ENCODE measurements at places on chromosomes 2 and 18. TPM values are rescaled to one million over a fixed set of nuclear protein-coding genes. Genes with fewer than 3 reads are reported as not detected.

- no peak for DNase-seq
Measured at GRCh38 chr2:235537186-235537585, 43.3 kb downstream of the AGAP1 start.

DNA sequence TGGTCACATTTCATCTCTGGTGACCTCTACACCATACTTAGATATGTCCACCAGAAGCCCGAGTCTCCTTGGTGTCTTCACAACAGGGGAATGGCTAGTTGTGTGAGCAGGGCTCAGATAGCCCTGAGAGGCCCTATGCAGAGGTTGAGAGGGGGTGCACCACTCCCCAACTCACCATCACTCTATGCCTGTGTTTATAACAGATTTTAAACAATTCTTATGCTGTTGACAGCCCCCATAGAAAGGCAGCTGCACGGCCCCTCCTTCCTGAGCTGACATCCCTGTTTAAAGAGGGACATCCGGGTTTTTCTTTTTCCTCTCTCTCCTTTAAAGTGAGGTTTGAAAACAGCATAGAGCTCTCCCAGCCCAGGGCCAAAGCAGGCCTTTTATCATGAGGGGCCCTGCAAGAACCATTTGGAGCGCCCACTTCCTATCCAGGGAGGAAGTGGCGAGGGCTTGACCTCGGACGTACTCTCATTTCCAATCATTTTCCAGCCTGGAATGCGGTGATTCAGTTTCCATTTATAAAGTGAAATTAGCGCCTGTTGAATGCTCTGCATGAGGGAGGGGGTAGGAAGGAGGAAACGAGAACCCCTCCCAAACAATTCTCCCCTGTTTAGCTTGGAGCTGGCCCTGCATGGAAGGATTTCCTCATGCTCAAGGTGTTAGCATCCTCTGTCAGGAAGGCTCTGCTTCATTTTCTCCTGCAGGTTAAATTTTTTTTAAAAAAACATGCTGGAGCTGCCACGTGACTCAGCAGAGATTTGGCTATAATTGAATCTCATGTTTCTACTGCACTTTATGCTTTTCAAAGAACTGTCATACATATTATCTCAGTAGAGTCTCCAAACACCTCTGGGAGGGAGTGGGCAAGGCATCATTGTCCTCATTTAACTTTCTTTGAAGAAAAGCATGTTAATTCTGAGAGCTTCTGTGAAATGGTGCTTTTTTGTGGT lies 117.5 kb downstream of the DDX1 start:
- no peak for DNase-seq

GRCh38 chr2:121075006-121075551 lies 209.9 kb downstream of the TFCP2L1 start:
- no peak for DNase-seq

GRCh38 chr2:233487748-233488345 lies 78.7 kb downstream of the USP40 start:
- DNase-seq = no peak

- no peak for DNase-seq
Measured at GRCh38 chr2:46338674-46339073, 41.5 kb downstream of the EPAS1 start.

The UGT1A3 gene
- total RNA-seq = not detected

The STK36 gene
- 14.2 TPM for total RNA-seq

The OR6B3 gene
- not detected for total RNA-seq

DNA sequence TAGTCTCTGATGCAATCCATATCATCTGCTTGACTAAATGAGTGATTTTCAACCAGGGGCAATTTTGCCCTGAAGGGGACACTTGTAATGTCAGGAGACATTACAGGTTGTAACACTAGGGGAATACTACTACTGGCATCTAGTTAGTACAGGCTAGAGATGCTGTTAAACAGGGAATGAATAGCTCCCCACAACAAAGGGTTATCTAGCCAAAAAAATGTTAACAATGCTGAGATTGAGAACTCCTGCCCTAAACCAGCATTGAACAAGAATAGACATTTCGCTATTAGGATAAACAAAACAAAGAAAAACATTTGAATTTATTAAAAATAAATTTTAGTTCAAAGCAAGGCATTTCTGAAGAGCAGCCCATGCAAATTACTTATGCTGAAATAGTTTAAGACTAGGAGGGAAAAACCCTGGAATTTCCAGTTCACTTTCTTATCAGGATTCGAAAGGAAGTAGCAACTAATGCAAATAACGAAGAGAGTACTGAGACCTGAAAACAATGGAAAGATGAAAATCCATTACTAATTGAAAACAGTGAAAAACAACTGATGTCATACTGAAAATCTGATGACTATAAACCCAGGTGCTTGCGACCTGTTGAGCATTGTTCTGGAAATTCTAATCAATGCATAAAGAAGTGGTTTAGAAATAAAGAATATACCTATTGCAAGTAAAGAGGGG lies 53.1 kb downstream of the CAB39 start:
- no peak for DNase-seq

The FBXO41 gene
- total RNA-seq = 13.5 TPM

The FBXO48 gene
- 1.7 TPM for total RNA-seq

GRCh38 chr2:60882971-60883753 lies 1.8 kb downstream of the REL start:
- no peak for DNase-seq

- DNase-seq = no peak
Measured at GRCh38 chr2:144771348-144771747, 251.4 kb upstream of the ZEB2 start.

The GRHL1 gene
- 0.60 TPM for total RNA-seq

- no peak for DNase-seq
Measured at GRCh38 chr2:6392966-6393365, 472.7 kb downstream of the CMPK2 start.

DNA sequence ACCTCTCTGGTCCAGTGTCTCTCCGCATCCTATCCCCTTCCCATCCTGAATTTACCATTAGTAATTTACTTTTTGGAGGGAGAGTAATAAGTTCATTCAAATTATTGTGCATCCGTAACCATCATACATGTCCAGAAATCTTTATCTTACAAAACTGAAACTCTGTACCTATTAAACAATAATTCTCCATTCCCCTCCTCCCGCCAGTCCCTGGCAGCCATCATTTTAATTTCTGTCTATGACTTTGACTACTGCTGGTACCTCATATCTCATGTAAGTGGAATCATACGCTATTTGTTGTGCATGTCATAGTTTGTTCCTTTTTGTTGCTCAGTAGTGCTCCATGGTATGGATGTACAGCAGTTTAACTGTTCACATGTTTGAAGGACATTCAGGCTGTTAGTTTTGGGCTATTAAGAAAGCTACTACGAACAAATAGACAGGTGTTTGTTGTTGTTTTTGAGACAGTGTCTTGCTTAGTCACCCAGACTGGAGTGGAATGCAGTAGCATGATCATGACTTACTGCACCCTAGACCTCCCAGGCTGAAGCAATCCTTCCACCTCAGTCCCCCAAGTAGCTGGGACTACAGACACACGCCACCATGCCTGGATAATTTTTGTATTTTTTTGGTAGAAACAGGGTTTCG lies 2.0 kb downstream of the LIMS1 start:
- no peak for DNase-seq

All from T-helper 17 cell (primary cell).